ENCODE measurements at places on chromosomes 6 and 20.

- ATAC-seq = no peak
- H3K4me3 ChIP-seq = no peak overlapping the region
These were observed 56.4 kb downstream of the SNRNP48 start for GRCh38 chr6:7646394-7646793.

GRCh38 chr6:167105060-167105459 lies 17.8 kb upstream of the CCR6 start:
- no peaks in the 10 kb centered on the region for H3K36me3 ChIP-seq
- ATAC-seq = no peak
- H3K27ac ChIP-seq = peak overlapping the region; percentile 24
- peaks cover 67% of the 10 kb centered on the region for H3K4me1 ChIP-seq
- no peak overlapping the region for H3K4me3 ChIP-seq

GRCh38 chr6:67916399-67916798 lies 718.7 kb upstream of the ADGRB3 start:
- ATAC-seq = no peak
- no peak overlapping the region for H3K27ac ChIP-seq
- H3K36me3 ChIP-seq = no peaks in the 10 kb centered on the region
- H3K4me3 ChIP-seq = no peak overlapping the region
- no peaks in the 10 kb centered on the region for H3K27me3 ChIP-seq

GRCh38 chr20:23111307-23111943 lies 25.3 kb upstream of the CD93 start:
- no peaks in the 10 kb centered on the region for H3K36me3 ChIP-seq
- no peaks in the 10 kb centered on the region for H3K4me1 ChIP-seq
- no peak overlapping the region for H3K4me3 ChIP-seq
- H3K27ac ChIP-seq = no peak overlapping the region
- H3K27me3 ChIP-seq = no peaks in the 10 kb centered on the region

- no peak overlapping the region for H3K4me3 ChIP-seq
- no peak overlapping the region for H3K27ac ChIP-seq
- ATAC-seq = no peak
- H3K27me3 ChIP-seq = no peaks in the 10 kb centered on the region
- no peaks in the 10 kb centered on the region for H3K36me3 ChIP-seq
These were observed 47.1 kb upstream of the TMX4 start for GRCh38 chr20:8066662-8067061.

- no peaks in the 10 kb centered on the region for H3K27me3 ChIP-seq
- H3K36me3 ChIP-seq = peaks cover 16% of the 10 kb centered on the region
- peak; percentile 79 for ATAC-seq
- H3K4me3 ChIP-seq = peak overlapping the region; percentile 99
- H3K4me1 ChIP-seq = peaks cover 39% of the 10 kb centered on the region
These were observed 29.3 kb downstream of the TRIM38 start for GRCh38 chr6:25991785-25992412.

DNA sequence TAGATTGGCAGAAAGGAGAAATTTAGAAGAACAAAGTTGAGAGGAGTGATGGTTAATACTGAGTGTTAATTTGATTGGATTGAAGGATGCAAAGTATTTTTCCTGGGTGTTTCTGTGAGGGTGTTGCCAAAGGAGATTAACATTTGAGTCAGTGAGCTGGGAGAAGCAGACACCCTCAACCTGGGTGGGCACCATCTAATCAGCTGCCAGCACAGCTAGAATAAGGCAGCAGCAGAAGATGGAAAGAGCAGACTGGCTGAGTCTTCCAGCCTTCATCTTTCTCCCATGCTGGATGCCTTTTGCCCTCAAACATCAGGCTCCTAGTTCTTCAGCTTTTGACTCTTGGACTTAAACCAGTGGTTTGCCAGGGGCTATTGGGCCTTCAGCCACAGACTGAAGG lies 437.7 kb upstream of the AGPAT4 start:
- H3K4me3 ChIP-seq = no peak overlapping the region
- H3K27ac ChIP-seq = no peak overlapping the region
- H3K4me1 ChIP-seq = no peaks in the 10 kb centered on the region
- no peaks in the 10 kb centered on the region for H3K27me3 ChIP-seq
- H3K36me3 ChIP-seq = no peaks in the 10 kb centered on the region

GRCh38 chr20:52524861-52525260 lies 333.3 kb upstream of the ZFP64 start:
- H3K36me3 ChIP-seq = no peaks in the 10 kb centered on the region
- H3K4me1 ChIP-seq = no peaks in the 10 kb centered on the region
- H3K27me3 ChIP-seq = no peaks in the 10 kb centered on the region
- no peak for ATAC-seq
- H3K4me3 ChIP-seq = no peak overlapping the region
- no peak overlapping the region for H3K27ac ChIP-seq

GRCh38 chr6:22028403-22029090 lies 268.3 kb downstream of the PRL start:
- no peak overlapping the region for H3K4me3 ChIP-seq
- no peaks in the 10 kb centered on the region for H3K27me3 ChIP-seq
- H3K27ac ChIP-seq = no peak overlapping the region
- no peaks in the 10 kb centered on the region for H3K36me3 ChIP-seq

GRCh38 chr6:8108031-8108660 lies 5.8 kb upstream of the EEF1E1 start:
- peaks cover 6% of the 10 kb centered on the region for H3K4me1 ChIP-seq
- no peak for ATAC-seq
- H3K4me3 ChIP-seq = no peak overlapping the region
- no peak overlapping the region for H3K27ac ChIP-seq

- no peak overlapping the region for H3K27ac ChIP-seq
- H3K27me3 ChIP-seq = peaks cover 18% of the 10 kb centered on the region
- no peaks in the 10 kb centered on the region for H3K36me3 ChIP-seq
- no peak for ATAC-seq
- H3K4me3 ChIP-seq = no peak overlapping the region
These were observed 290.3 kb upstream of the STXBP5 start for GRCh38 chr6:146913842-146914488.

- ATAC-seq = no peak
- H3K27me3 ChIP-seq = peaks cover 19% of the 10 kb centered on the region
- H3K4me1 ChIP-seq = no peaks in the 10 kb centered on the region
- no peaks in the 10 kb centered on the region for H3K36me3 ChIP-seq
- H3K27ac ChIP-seq = no peak overlapping the region
- no peak overlapping the region for H3K4me3 ChIP-seq
These were observed 135.2 kb upstream of the MLIP start for GRCh38 chr6:53975941-53976615.

GRCh38 chr20:34082232-34082887 lies 29.7 kb downstream of the EIF2S2 start:
- H3K36me3 ChIP-seq = peaks cover 62% of the 10 kb centered on the region
- no peak overlapping the region for H3K4me3 ChIP-seq

- no peak overlapping the region for H3K27ac ChIP-seq
- peaks cover 42% of the 10 kb centered on the region for H3K36me3 ChIP-seq
- no peaks in the 10 kb centered on the region for H3K27me3 ChIP-seq
- H3K4me1 ChIP-seq = peaks cover 37% of the 10 kb centered on the region
- no peak for ATAC-seq
These were observed 121.7 kb downstream of the UTRN start for GRCh38 chr6:144406796-144407195.

- H3K36me3 ChIP-seq = peaks cover 4% of the 10 kb centered on the region
- no peaks in the 10 kb centered on the region for H3K27me3 ChIP-seq
- H3K4me3 ChIP-seq = no peak overlapping the region
- peaks cover 28% of the 10 kb centered on the region for H3K4me1 ChIP-seq
These were observed 332.0 kb downstream of the BTBD9 start for GRCh38 chr6:38307740-38308139.

DNA sequence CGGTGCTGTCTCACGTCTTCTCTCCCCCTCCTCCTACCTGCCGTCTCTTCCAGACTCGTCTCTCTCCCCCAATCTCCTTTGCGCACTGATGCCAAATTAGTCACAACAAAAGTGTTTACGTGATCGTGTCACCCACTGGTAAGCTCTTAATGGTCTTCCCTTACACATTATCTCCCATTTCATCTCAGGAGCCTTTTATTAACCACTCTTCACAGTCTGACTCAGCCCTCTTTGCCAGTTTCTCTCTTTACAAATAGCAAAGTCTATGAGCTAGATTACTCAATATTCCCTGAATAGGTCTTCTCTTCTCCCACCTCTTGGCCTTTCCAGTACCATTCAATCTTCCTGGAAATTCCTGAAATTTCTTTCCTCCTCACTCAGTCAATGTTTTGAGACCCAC lies 247.0 kb downstream of the ESR1 start:
- no peak for ATAC-seq
- H3K27me3 ChIP-seq = no peaks in the 10 kb centered on the region
- H3K27ac ChIP-seq = no peak overlapping the region
- H3K4me1 ChIP-seq = no peaks in the 10 kb centered on the region

DNA sequence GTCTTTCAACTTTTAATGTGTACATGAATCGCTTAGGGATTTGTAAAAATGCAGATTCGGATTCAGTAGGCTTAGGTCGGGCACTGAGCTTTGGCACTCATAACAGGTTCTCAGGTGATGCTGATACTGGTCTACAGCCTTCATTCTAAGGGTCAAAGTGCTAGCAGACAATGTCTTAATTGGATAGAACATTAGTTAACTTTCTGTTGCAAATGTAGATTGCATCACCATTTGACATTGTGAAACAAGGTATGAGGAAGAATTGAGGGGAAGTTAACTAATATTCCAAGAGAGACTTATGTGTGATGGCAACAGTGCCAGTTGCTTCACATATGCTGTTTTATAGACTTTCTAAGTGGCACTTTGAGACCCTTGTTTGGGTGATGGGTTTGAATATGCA lies 86.9 kb downstream of the MLIP start:
- no peaks in the 10 kb centered on the region for H3K27me3 ChIP-seq
- H3K4me3 ChIP-seq = no peak overlapping the region
- no peaks in the 10 kb centered on the region for H3K36me3 ChIP-seq
- no peaks in the 10 kb centered on the region for H3K4me1 ChIP-seq
- ATAC-seq = no peak

GRCh38 chr6:152301021-152301764 lies 336.0 kb downstream of the SYNE1 start:
- peaks cover 8% of the 10 kb centered on the region for H3K36me3 ChIP-seq
- H3K4me3 ChIP-seq = peak overlapping the region; percentile 98
- peak overlapping the region; percentile 96 for H3K27ac ChIP-seq
- ATAC-seq = peak; percentile 52

DNA sequence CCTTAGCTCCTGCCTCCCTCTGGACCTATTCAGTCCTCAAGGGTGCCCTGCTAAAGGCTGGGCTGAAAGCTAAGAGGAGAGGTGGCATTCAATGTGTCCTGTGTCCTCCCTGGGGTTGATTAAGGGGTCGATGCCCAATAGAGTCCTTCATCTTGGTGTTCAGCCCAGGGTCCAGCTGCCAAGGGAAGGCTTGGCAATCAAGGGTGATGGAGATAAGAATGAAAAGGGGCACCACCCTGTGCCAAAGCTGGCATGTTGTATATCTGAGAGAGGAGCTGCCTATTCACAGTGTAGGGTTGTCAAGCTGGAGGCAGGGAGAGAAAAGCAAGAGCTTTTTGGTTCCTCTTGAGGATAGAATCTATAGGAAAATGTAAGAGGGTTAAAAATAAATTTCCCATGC lies 12.3 kb downstream of the C20orf173 start:
- no peak overlapping the region for H3K4me3 ChIP-seq
- no peaks in the 10 kb centered on the region for H3K27me3 ChIP-seq
- H3K27ac ChIP-seq = no peak overlapping the region
- H3K4me1 ChIP-seq = peaks cover 9% of the 10 kb centered on the region
- no peak for ATAC-seq

DNA sequence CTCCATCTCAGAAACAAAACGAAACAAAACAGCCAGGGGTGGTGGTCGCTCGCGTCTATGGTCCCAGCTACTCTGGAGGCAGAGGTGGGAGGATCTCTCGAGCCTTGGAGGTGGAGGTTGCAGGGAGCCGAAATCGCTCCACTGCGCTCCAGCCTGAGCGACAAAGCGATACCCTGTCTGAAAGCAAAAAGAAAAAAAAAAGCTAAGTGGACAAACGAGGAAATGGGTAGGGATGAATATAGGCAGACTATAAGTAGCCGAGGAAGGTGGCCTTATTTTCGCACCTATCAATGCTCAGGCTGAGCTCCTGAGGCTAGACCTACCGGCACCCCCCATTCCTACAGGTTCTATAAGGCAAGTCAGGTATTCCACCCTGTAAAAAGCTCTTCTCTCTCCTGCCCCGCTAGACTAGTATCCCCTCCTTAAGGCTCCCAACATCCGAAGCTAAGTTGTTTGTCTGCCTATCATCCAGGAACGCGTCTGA lies 650 bp upstream of the CASP8AP2 start:
- H3K4me1 ChIP-seq = peaks cover 26% of the 10 kb centered on the region
- H3K36me3 ChIP-seq = peaks cover 23% of the 10 kb centered on the region
- H3K27ac ChIP-seq = peak overlapping the region; percentile 96

GRCh38 chr6:132234356-132234755 lies 166.9 kb downstream of the MOXD1 start:
- no peaks in the 10 kb centered on the region for H3K4me1 ChIP-seq
- ATAC-seq = no peak
- H3K4me3 ChIP-seq = no peak overlapping the region
- no peaks in the 10 kb centered on the region for H3K27me3 ChIP-seq
- H3K36me3 ChIP-seq = no peaks in the 10 kb centered on the region

- no peaks in the 10 kb centered on the region for H3K4me1 ChIP-seq
- H3K36me3 ChIP-seq = no peaks in the 10 kb centered on the region
- H3K27ac ChIP-seq = no peak overlapping the region
- no peak for ATAC-seq
- no peak overlapping the region for H3K4me3 ChIP-seq
- H3K27me3 ChIP-seq = peaks cover 21% of the 10 kb centered on the region
These were observed 12.7 kb upstream of the BTN3A2 start for GRCh38 chr6:26352315-26352714.

DNA sequence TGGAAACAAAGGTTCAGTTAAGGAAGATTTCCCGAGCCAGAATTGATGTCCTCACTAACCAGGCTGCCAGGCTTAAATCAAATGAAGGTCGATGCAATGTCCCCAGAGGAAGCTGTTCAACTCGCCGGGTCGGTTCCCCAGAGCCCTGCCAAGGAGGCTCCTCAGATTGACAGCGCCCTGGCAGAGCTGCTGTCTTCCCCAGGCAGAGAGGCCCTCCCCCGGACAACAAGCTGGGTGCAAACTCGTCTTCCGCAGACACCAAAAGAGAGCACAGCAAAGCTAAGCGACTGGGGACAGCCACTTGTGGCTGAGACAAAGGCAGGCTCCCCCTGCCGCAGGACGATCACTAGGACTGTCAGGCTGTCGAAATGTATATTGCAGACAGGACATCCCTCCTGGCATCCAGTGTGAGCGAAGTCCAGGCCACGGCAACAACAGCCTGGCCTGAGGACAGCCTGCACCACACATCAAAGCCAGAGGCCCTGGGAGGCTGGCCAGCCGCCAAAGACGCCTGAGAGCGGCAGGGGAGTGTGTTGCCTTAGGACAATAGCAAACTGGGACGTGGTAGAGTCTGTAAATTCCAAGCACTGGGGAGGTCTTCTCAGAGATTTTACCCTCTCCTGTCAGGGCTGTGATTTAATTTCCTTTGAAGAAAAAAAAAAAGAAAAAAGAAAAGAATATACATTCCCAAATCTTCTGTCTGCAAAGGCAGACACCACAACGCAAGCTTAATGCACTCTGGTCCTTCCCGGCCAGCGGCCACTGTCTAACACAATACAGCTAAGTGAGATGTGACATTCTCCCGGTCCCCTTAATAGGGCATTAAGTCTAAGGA lies 99.1 kb downstream of the HIVEP2 start:
- H3K4me3 ChIP-seq = peak overlapping the region; percentile 73
- H3K36me3 ChIP-seq = no peaks in the 10 kb centered on the region
- peak overlapping the region; percentile 94 for H3K27ac ChIP-seq
- no peaks in the 10 kb centered on the region for H3K27me3 ChIP-seq
- H3K4me1 ChIP-seq = peaks cover 95% of the 10 kb centered on the region
- ATAC-seq = peak; percentile 68
